ENCODE measurements at places on chromosomes 6 and 20. TPM values are rescaled to one million over a fixed set of nuclear protein-coding genes. Genes with fewer than 3 reads are reported as not detected.

DNA sequence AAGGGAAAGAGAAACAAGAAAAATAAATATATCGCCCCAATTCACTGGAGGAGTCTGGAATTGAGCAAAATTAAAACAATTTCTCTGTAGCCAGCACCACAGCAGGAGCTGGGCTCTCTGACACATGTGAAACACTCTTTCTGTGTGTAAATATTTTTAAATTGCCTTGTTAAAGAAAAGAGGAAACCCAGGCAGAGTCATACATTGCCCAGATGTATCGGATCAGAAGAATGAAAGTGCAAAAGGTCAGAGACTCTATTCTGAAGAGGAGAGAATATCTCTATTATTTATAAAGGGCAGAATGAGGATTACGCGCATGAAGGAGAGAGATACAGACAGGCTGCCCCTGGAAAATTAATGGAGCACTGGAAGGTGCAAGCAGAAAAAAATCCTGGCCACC is 127.0 kb upstream of the MAN1A1 start:
- no peak for DNase-seq

GRCh38 chr6:21769405-21769861 is 175.9 kb downstream of the SOX4 start:
- DNase-seq, result no peak

- DNase-seq, result no peak
These were observed 104.4 kb upstream of the FAM184A start for GRCh38 chr6:119182875-119183274.

DNA sequence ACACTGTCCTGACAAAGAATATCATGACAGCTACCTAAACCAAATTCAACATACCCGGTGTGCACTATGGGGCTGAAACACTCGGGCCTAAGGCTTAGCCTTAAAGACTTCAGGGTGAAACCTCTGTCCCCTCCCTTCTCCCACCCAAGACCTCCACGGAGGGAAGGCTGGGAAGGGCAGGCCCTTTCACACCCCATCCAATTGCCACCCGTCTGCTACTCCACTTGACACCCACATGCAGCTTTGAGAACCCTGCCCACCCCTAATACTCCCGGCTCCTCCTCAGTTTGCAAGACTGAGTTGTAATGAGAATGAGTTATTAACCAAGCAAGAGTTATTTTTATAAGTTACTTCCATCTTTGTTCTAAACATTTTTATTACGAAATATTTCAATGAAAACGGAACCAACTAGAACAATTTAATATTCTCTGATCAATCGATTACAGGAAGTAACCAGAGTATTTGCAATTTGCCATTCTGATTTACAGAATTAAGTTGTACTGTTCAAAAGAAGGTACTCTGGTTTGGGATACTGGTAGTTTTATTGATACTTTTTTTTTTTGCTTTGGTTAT is 3.7 kb downstream of the TAF4 start:
- no peak for DNase-seq

DNA sequence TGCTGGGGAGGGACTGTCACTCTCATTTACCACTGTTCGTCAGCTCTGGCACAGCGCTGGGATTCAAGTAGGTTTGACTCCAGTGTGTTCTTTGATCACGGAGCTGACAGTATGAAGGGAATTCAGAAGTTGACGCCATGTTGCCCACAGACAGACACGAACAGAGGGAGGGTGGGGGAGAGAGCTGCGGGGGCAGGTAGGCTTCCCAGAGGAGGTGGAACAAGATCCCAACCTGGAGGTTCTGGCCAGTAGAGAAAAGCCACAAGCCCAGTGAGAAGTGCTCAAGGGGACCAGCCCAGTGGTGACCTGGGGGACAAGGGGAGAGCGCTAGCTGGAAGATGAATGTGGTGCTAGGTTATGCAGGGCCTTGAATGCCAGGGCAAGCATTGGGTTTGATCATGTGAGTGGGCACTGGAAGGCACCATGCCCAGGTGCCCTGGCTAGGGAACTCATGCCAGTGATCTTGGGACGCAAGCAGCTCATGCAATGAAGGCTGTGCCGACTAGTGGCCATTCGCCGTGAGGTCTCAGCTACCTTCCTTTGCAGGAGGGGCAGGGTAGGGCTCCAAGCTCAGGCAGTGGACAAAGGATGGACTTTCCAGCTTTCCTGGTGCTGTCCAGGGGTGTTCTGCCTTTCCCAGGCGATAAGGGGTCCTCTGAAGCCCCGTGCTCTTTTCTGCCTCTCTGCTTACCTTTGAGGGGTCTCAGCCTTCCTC is 50.4 kb upstream of the APCDD1L start:
- no peak for DNase-seq

GRCh38 chr6:12241493-12242175 is 48.5 kb upstream of the EDN1 start:
- no peak for DNase-seq

DNA sequence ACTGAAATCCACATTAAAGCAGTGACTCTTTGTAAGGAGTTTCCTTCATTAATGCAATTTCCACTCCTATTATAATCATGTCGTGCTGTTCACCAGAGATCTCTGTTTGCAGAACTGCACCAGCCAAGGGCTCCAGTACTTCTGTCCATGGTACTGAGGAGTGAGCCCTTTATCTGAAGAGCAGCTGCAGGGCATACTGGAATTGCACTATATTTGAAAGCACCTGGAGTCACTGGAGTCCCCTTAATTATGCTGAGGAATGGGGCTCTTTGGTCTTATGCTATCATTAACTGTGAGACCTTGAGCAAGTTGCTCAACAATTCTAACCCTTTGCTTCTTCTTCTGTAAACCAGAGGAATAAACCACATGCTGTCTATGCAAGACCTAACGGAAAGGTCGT is 61.7 kb upstream of the NUP153 start:
- no peak for DNase-seq

DNA sequence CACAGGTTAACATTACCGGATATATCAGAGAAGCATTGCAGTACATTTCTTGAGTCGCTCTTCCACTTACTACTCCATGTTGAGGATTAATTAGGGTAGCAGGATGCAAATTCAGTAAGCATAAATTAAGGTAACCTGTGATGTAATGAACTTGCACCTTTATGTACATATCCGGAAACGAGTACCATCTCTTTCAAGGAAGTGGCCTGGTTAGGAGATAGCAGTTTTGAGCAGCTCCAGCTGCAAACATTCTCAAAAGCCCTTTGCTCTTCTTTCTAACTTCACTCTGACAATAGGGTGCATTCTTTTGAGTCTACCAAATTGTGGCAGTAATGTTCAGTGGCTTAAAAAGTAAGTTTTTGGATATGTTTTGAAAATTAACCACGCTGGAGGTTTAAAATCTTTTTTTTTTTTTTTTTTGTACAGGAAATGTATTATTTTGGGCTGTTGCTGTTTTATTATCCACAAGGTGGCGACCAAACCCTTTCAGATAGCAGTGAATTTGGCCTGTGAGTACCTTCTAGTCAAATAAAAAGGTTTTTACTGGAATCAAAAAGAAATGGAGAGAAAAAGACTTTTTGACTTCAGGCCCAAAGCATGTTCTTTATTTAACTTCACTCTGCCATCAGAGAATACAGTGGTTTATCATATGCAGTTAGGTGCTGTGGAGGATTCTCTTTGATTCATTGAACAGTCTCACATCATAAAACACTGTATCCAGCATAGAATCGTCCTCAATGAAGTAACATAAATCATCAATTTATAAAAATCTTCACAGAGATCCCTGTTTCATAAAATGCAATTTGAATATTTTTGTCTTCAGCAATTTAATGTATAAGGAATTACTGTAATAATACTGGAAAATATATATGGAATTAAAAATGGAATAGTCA is 8.9 kb downstream of the FAM217B start:
- no peak for DNase-seq

- DNase-seq, result no peak
These were observed 52.1 kb upstream of the BEND6 start for GRCh38 chr6:56902641-56903464.

DNA sequence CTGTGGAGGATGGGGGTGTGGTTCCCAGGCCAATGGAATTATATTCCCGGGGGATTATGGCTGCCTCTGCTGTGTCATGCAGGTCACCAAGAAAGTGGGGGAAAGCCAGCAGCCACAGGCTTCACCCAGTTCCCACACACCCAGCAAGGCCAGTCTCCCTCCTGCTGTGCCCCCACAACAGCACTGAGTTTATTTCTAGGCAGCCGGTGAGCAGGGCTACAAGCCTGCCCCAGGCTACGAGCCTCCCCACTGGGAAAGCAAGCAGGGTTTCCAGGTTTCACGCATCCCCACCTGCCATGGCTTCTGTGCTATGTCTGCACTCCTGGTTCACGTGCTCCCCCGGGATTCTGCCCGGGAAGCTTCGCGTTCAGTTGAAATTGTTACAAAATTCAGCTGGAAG is 72.6 kb downstream of the ERMARD start:
- DNase-seq, result peak; percentile 7

GRCh38 chr6:16514249-16514648 is 247.0 kb downstream of the ATXN1 start:
- DNase-seq, result no peak

GRCh38 chr20:34941226-34941625 is 14.4 kb downstream of the GSS start:
- DNase-seq, result no peak

- no peak for DNase-seq
These were observed at the start of gene KIAA0408 for GRCh38 chr6:127459231-127459641. TSS of gene KIAA0408 (minus strand) at chr6:127459389. CDS start at chr6:127453981, 5,408 bp downstream.

GRCh38 chr6:116280161-116280932 is 617 bp upstream of the TSPYL1 start:
- no peak for DNase-seq

GRCh38 chr6:38673397-38674165 is 29.4 kb downstream of the GLO1 start:
- no peak for DNase-seq

- no peak for DNase-seq
These were observed 42.8 kb upstream of the AHI1 start for GRCh38 chr6:135540207-135540840.

Gene C6orf141
- total RNA-seq, result 6.5 TPM

Gene SLC24A3
- 3.3 TPM for total RNA-seq

Gene ANKS1A
- total RNA-seq, result 30.6 TPM

Gene SIM1
- not detected for total RNA-seq

Gene OSTM1
- total RNA-seq, result 16.8 TPM

Gene KCNG1
- total RNA-seq, result 44.2 TPM

Gene TRDN
- 0.20 TPM for total RNA-seq

Gene RSPH9
- 0.88 TPM for total RNA-seq

Measured in mesothelial cell of epicardium (in vitro differentiated cells).